Activated naive CD8-positive, alpha-beta T cell treated with anti-CD3 and anti-CD28 coated beads for 36 hours (primary cell): ENCODE measurements at places on chromosomes 13 and 19. TPM values are rescaled to one million over a fixed set of nuclear protein-coding genes. Genes with fewer than 3 reads are reported as not detected.
A peak's percentile ranks its signal among the peaks of the same experiment; 100 is the strongest.

Gene SOX1
- not detected for total RNA-seq

Gene TMEM255B
- total RNA-seq = 1.2 TPM

Gene DAND5
- not detected for total RNA-seq

Gene MBD3L2
- not detected for total RNA-seq

Gene RUVBL2
- total RNA-seq = 189 TPM

Gene ZNF439
- total RNA-seq = 6.4 TPM

Gene PRODH2
- total RNA-seq = not detected

Gene KLK4
- total RNA-seq = not detected

Gene HSH2D
- 29.8 TPM for total RNA-seq

Gene VSTM1
- not detected for total RNA-seq

Gene F2RL3
- total RNA-seq = not detected

DNA sequence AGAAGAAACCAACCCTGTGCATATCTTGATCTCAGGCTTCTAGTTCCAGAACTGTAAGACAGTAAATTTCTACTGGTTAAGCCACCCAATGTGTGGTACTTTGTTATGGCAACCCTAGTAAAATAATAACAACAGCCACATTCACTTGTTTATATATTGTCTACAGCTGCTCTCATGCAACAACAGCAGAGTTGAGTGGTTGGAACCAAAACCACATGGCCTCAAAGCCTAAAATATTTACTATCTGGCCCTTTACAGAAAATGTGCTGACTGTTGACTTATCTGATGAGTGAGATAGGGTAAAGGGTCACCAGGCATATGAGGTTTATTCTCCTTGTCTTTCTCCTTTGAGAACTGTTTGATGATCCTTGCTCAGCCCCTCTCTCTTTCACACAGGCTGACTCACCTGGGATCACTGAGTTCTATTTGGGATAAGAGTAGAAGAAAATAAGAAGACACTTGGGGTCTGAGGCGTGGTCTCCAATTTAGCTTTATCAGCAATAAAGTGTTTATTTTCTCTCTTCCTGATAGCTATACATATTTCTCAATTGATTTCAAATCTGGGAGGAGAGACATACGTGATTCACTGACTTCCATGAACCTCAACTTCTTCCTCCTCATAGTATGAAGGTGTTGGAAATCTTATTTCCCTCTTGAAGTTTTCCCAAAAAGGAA, 227.5 kb upstream of the STARD13 start:
- DNase-seq = no peak

GRCh38 chr19:519449-519865, 12.1 kb upstream of the CDC34 start:
- DNase-seq = no peak

DNA sequence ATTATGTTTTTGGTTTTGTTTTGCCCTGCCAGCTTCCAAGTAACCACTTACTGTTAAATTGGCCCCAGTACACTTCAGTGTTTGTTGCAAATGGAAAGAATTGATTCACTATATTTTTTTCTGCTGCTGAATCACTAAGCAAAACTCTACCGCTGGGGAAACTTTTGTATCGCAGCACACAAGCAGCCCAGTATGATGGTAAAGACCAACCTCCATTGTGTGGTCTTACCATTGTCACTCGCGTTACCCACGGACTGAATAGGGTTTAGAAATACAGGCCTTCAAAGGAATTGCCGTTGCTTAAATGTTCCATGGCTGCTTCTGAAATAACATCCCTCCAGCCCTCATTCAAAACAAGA, 7.9 kb downstream of the SPATA13 start:
- peak; percentile 31 for DNase-seq

DNA sequence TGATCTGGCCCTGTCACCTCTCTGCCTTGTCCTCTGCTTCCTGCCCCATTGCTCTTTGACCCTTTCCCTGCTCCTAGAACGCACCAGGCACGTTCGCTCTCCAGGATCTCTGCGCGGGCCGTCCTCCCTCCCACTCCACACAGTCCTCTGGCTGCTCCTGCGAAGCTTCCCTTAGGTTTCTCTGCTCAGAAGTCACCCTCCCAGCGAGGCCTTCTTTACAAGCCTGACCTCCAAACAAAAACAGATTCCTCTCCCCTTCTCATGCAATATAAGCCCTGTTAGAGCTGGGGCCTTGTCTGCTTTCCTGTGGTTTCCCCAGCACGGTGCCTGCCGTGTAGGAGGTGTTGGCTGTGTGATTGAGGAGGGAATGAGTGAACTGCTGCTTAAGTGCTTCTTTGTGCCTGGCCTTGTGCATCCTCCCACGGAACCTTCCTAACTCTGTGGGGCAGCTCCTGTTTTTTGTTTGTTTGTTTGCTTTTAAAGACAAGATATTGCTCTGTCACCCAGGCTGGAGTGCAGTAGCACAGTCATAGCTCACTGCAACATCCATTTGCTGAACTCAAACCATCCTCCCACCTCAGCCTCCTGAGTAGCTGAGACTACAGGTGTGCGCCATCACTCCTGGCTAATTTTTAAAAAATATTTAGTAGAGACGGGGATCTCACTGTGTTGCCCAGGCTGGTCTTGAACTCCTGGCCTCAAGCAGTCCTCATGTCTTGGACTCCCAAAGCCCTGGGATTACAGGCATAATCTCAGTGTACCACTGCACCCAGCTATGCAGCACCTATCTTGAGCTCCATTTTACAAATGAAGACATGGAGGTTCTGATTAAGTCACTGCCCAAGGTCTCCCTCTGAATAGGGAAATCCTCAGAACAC, 82.0 kb downstream of the SIPA1L3 start:
- DNase-seq = no peak

DNA sequence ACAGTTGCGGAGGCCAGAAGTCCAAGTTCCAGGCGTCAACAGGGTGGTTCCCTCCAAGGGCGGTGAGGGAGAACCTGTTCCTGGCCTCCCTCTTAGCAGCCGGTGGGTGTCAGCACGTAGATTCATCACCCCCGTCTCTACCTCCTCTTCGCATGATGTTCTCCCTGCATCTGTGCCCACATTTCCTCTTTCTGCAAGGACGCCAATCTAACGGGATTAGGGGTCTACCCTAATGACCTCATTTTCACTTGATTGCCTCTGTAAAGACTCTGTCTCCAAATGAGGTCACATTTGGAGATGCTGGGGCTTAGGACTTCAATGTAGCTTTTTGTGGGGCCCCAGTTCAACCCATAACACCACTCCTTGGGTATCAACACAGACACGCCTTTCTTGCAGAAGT, 38.5 kb downstream of the DPF1 start:
- DNase-seq = no peak

DNA sequence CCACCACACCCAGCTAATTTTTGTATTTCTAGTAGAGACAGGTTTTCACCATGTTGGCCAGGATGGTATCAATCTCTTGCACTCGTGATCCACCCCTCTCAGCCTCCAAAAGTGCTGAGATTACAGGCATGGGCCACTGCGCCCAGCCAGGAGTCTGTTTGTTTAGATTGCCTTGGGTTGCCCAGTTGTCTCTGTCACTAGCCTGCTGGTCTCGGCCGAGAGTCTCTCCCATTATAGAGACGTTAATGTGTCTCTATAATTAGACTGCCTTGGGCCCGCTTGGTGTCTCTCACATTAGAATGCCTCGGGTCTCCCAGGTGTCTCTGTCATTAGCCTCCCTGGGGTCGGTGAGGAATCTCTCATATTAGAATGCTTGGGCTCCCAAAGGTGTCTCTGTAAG, 1533.6 kb downstream of the UQCRFS1 start:
- DNase-seq = no peak

DNA sequence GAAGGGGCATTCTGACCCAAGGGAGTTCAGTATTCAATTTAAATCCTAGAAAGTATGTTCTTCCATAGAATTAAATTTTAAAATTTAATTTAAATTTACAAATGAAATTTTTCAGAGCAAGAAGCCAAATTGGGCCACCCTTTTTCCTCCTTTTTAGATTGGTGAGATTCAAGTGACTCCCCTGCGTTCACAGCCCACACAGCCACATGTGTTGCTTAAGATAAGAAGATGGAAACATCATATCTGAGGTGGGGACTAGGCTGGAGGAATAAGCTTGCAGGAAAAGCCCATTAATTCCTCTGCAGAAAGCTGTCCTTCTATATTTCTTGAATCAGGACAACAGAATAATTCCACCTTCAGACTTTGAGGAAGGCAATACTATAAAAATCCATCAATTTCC, 392.7 kb upstream of the ZNF507 start:
- DNase-seq = no peak

GRCh38 chr19:2047076-2047448, 4.0 kb downstream of the MKNK2 start:
- DNase-seq = no peak

- DNase-seq = no peak
Measured at GRCh38 chr13:67087527-67087926, 142.6 kb downstream of the PCDH9 start.

DNA sequence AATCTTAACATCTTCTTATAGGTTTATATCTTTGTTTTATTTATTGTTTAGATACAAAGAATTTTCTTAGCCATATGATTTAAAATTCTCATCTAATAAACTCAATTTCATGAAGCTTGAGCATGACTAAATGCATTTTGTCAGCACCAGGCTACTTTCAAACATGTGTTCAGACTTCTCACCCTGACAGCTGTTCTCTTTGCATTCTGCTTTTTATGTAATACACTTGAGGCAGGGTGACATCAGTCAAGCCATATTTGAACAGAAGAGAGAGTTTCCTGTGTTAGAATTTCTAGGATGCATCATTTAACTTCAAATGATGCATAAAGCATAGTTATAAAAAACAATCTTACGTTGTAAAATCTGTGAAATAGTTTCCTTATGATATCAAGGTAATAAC, 1295.1 kb upstream of the PCDH20 start:
- DNase-seq = no peak

DNA sequence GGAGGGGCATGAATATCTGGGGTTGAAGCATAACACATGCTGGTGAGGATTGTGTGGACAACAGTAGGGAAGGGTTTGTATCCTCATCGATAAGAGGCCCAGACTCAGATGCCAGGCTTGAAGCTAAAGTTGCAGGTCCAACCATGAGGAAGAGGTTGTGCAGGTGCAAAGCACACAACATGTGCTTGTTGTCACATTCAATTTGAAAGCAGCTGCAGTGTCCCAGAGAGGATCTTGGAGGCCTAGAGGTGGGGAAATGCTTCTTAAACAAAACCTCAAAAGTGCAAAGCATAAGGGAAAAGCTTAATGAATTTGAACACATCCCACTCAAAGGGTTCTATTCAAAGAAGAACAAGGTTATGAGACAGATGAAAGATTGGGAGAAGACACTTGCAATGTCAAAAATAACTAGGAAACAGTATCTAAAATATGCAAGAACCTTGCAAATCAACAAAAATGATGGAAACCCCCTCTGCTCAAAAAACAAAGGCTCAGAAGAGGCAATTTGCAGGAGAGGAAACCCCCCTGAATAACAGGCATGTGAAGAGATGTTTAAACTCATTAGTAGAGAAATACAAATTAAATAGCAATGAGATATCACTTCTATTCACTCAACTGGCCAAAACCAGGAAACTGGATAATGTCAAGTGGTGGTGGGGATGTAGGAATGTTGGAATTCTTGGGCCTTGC, 187.1 kb downstream of the KATNAL1 start:
- DNase-seq = no peak

- DNase-seq = no peak
Measured at GRCh38 chr13:40074338-40074737, 418.9 kb downstream of the COG6 start.

- no peak for DNase-seq
Measured at GRCh38 chr19:58395979-58396627, 647 bp downstream of the RNF225 start.

DNA sequence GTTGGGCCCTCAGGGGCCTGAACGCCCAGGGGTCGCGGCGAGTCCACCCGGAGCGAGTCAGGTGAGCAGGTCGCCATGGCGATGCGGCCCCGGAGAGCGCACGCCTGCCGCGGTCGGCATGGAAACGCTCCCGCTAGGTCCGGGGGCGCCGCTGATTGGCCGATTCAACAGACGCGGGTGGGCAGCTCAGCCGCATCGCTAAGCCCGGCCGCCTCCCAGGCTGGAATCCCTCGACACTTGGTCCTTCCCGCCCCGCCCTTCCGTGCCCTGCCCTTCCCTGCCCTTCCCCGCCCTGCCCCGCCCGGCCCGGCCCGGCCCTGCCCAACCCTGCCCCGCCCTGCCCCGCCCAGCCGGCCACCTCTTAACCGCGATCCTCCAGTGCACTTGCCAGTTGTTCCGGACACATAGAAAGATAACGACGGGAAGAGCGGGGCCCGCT, at the start of gene CCNA1:
Gene CCNA1 (plus strand): TSS at position 390 of the 439 bp plus-strand sequence. CDS start 562 bp downstream, outside the sequence.
- peak; percentile 36 for DNase-seq

DNA sequence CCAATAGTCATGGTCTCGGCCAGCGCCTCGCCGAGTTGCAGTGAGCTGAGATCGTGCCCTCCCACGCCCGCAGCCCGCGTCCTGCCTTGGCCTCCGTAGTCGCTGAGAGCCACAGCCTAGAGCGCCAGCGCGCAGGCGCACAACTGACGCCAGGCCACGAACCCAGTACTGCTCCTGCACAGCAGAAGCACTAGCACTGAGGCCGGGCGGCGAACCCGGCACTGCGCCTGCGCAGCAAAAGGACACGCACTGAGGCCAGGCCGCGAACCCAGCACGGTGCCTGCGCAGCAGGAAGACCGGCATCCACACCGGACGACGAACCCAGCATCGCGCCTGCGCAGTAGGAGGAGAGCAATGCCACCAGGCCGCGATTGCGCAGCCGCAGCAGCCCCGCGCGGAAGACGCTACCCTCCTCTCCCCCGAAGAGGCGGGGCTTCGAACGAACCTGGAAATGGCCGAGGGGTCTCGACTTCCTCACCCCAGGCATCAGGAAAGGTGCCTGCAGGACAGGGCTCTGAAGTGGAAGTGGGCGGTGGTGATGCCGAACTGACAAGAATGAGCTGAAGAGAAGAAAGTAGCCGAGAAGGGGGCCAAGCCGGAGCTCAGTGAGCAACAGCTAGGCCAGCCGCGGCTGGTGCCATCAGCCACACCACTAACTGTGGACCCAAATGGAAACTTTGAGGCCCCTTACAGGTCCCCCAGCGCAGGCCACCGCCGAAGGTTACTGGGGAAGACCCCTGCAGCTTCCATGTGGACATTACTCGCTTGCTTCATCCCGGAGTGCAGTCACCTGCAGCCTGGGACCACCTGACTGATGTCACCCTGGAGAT, 7.5 kb downstream of the F10 start:
- peak; percentile 57 for DNase-seq

DNA sequence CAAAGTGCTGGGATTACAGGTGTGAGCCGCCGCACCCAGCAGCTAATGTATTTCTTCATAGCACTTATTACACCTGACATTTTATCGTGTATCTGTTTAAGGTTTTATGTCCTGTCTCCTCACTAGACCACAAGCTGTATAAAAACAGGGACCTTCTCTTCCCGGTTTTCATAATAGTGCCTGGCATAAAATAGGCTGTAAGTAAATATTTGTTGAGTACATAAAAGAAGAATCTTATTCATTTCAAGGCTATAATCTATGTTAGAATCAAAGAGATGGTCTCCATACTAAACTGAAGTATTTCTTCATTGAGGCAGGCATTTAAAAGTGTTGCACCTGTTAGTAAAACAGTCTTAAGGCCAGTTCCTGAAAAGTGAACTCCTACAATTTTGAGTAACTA, 194.0 kb downstream of the SHISA2 start:
- no peak for DNase-seq

- DNase-seq = no peak
Measured at GRCh38 chr13:95492044-95492801, 60.3 kb upstream of the CLDN10 start.
